ENCODE measurements at places on chromosomes 16 and 17.

DNA sequence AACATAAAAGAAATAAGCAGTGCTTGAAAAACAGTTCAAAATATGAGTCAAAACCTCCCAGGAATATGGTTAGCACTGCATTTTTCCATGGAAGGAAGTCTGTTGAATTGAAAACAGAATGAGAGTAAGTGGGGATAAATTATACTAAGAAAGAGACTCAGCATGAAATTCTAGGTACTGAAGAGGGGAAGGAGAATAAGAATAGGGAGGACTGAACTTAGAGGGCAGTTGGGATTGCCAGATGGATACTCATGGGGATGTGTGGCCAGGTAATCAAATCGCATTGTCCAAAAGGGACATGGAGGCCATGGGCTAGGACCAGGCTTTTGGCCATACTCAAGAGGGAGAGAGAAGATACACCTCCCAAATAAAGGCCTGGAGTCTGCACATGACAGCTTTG, 247.9 kb downstream of the CDH13 start:
- no peak for DNase-seq

DNA sequence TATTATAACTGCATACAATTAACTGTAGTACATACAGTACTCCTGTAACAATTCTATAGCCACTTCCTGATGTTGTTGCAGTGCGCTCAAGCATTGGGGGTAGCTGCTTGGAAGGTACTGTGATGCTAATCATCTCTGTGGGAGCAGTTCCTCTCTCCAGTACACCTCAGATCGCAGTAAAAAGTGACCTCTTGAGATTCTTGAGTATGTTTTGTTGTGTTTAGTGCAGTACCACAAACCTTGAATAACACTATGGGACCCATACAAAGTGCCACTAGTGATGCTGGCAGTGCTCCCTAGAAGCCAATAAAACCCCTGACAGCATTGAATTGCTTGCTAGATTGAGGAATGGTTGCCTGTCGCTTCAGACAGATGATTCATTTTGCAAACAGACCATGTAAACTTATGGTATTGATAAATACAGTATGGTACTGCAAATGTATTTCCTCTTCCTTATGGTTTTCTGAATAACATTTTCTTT, 193.0 kb downstream of the SPECC1 start:
- no peak for DNase-seq

GRCh38 chr17:75587675-75588595, at the start of gene MYO15B:
MYO15B (plus strand) TSS chr17:75587800; CDS start chr17:75588058, 258 bp downstream.
- DNase-seq: peak; percentile 35

DNA sequence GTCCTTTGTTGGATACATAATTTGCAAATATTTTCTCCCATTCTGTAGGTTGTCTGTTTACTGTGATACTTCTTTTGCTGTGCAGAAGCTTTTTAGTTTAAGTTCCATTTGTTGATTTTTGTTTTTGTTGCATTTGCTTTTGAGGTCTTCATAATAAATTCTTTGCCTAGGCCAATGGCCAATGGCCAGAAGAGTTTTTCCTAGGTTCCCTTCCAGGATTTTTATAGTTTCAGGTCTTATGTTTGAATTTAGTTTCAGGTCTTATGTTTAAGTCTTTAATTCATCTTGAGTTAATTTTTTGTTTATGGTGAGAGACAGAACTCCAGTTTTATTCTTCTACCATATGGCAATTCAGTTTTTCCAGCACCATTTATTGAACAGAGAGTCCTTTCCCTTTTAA, 90.1 kb upstream of the GOT2 start:
- no peak for DNase-seq

GRCh38 chr17:43983515-43984411, 20.7 kb upstream of the NAGS start:
- DNase-seq: no peak

- no peak for DNase-seq
Measured at GRCh38 chr16:67773099-67773498, 33.3 kb downstream of the RANBP10 start.

- DNase-seq: no peak
Measured at GRCh38 chr17:79745641-79746105, 14.9 kb downstream of the ENPP7 start.

DNA sequence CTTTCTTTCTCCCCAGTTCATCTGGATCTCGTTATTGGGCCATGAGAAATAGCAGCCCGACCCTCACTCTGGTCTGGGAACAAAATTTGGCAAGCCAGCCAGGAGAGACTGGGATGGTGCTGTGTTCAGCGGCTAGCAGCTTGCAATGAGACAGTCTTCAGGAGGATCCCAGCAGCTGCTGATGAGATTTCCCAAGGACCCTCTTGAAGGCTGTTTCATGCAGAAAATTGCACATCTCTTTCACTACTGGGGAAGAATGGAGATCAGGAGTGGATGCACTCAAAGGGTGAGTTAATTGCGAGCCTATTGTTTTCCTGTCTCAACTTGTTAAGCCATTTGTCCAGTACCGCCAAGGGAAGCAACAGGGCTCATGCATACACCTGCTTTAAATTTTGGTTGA, 5.5 kb upstream of the COIL start:
- no peak for DNase-seq

GRCh38 chr16:977081-977701, 4.4 kb upstream of the SOX8 start:
- peak; percentile 90 for DNase-seq

DNA sequence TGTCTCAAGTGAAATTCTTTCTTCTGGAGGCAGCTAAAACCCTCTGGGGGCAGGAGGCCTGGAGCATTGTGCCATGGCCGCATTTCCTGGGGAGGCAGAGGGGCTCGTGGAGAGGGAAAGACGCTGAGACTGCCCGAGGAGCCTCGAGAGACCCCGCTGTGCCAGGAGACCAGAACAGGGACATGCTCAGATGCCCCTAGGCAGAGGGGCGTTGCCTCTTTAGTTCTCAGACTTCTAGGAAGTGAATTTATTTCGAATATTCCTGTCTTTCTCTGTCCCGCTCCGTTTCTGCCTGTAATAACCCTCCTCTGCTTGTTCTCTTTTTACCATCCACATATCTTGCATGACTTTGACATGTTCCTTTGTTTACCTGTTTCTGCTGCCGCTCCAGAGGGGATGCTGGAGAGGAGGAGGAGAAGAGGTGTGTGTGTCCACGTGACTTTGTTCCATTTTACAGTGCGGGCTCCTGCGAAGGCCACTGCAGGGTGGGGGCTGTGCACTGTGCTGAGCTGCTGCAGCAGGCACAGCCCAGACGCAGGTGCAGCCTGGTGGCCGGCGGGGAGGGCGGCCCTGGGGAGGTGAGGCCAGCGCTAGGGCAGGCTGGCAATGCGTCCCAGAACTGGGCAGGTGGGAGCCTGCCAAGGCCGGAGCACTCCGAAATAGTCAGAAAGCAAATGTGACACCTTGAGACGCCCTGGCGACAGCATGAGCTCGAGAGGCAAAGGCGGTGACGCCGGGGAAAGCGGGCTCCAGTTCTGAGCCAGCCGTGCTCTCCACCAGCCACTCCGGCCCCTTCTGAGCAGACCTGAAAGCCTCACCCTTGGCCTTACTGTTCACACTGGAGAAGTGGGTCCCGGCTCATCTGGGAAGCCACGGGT, 29.9 kb downstream of the CIBAR2 start:
- DNase-seq: no peak

- no peak for DNase-seq
Measured at GRCh38 chr17:37759014-37759637, 14.3 kb upstream of the HNF1B start.

DNA sequence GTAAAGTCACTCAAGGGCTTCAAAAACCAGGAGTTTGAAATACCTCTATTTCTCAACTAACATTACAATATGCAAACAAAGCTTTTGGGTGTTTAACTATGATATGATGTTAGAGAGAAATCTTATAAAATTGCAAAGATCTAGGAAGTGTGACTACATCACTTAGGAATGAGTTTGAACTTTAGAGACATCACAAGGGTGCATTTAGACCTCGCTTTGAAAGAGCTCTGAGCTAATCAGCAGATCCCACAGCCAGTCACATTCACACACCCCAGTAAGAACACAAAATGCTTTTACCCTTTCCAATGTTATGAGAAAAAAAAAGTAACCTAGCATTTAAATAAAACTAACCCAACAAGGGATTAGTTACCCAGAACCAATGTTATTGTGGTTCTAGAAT, 45.2 kb downstream of the HYDIN start:
- DNase-seq: no peak

GRCh38 chr17:2396568-2397246, 4.2 kb downstream of the MNT start:
- peak; percentile 78 for DNase-seq

DNA sequence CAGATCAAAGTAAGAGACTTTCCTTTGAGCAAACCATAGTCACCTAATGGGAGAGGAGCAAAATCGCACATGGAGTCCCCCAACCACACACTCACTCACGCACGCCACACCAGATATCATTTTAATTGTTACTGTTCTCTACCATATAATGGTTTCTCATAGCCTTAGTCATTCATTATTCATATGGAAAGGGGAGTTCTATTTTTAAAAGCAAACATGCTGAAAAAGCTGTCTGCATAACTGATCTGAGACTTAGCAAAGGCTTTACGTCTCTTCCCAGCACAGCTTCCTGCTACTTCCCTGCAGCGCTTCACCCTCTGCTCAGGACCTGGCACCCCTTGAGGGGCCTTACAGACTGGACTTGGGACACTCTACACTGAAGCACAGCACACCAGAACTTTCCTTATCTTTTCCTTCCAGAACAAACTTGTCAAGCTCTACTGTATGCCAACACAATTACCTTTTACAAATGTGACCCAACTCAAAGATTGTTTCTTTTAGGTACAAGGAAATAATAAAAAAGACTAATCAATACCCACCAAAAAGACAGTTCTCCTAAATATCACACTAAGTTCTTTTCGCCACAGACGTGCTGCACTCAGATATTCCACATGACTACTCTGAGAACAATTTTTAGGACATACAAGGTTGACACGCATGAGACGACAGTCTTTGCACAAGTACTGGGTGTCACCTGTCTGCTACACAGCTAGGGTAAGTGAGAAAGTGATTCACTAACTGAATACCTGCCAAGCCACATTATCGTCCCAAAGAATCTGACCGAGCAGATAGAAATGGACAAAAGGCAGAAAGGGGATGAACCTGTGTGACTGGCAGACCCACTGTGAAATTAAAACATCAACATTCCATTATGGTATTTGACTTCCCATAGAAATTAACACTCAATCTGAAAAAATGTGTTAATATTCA, 21.5 kb downstream of the SRP68 start:
- DNase-seq: no peak

GRCh38 chr17:47802341-47803022, 19.1 kb downstream of the OSBPL7 start:
- peak; percentile 32 for DNase-seq

DNA sequence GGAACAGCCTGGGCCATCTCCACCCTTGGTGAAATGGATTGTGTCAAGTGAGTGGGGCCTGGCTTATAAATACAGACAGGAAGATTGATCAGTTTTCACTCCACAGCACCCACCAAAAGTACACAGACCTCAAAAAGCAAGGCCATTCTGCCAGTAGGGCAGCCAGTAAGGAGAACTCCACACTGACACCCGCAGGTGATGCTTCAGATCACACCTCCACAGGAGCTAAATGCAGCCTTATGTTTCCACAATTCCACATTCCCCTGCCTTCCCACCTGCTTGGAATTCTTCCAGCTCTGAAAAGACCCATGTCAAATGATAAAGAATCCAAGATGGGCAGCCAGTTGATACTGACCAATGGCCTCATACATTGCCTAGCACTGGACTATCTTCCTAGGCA, 191.1 kb downstream of the ZFHX3 start:
- DNase-seq: no peak

DNA sequence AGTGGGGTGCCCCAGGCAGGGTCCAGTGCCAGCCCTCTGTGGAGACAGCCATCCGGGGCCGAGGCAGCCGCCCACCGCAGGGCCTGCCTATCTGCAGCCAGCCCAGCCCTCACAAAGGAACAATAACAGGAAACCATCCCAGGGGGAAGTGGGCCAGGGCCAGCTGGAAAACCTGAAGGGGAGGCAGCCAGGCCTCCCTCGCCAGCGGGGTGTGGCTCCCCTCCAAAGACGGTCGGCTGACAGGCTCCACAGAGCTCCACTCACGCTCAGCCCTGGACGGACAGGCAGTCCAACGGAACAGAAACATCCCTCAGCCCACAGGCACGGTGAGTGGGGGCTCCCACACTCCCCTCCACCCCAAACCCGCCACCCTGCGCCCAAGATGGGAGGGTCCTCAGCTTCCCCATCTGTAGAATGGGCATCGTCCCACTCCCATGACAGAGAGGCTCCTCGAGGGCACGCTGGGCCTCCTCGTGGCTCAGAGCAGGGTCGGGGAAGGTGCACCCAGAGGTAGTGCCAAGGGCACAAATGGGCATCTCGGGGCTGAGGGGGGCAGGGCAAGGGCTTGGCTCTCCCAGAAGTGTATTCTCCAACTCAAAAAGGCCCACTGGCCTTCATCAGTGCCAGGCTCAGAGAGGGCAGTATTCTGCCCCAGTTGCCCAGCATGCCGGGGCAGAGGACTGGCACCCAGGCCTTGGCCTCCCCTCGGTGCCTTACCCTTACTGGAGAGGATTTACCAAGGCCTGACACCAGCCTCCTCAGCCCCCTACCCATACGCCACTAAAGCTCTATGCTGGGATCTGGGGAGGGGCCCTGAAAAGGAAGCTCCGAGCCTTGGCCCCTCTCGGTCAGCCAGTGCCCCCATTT, at the start of gene CDH5:
Gene CDH5 (plus strand): TSS at position 259 of the 867 bp plus-strand sequence. CDS start 12,647 bp downstream, outside the sequence.
- no peak for DNase-seq

DNA sequence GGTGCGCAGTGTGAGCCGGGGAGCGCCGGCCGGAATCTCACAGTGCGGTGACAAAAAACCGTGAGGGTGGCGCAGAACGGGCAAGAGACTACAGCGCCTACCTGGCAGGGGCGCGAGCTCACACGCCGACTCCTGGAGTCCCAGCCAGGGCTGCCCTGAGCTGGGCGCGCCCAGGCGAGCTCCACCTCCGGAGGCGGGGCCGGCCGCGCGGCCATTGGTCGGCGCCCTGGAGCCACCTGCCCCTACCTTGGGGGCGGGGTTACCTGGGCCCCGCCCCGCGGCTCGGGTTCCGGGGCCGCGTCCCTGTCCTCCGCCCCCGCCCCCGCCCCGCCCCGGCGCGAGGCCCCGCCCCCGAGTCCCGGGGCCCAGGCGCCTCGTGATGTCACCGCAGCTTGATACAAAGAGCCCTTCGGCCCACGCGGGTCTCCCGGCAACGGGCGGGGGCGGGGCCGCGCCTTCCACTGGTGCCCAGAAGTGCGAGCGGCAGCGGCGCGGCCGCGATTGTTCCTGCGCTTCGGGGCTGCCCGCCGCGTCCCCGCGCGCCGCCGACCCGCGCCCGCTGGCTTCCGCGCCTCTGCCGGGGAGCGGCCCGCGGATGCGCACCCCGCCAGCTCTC, 96.3 kb downstream of the RAB11FIP4 start:
- peak; percentile 88 for DNase-seq

DNA sequence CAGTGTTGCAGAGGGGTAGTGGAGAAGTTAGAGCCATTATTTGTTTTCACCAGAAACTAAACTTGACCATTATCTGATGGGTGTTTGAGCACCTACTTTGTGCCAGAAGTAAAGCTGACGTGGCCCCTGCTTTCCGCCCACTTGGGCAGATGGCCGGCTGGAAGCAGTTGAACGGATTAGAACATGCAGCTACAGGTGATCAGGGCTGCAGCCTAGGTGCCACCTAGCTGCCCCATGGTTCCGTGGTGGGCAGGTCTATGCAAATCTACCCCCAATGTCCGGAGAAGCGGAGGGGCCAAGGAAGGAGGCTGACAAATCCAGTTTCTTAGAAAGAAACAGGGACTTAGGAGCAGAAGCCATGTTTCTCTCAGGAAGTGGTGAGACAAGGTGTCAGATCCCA, 62.7 kb downstream of the B9D1 start:
- DNase-seq: no peak

GRCh38 chr17:81911277-81911961, at the start of gene PCYT2:
PCYT2 (minus strand) TSS chr17:81911399; CDS start chr17:81911355, 44 bp downstream.
- peak; percentile 51 for DNase-seq

All from nucleus accumbens (tissue), 56 donors.